ENCODE measurements at places on chromosomes 11 and 22.

GRCh38 chr11:70483077-70483861 lies 84.9 kb downstream of the CTTN start:
- DNase-seq = no peak

DNA sequence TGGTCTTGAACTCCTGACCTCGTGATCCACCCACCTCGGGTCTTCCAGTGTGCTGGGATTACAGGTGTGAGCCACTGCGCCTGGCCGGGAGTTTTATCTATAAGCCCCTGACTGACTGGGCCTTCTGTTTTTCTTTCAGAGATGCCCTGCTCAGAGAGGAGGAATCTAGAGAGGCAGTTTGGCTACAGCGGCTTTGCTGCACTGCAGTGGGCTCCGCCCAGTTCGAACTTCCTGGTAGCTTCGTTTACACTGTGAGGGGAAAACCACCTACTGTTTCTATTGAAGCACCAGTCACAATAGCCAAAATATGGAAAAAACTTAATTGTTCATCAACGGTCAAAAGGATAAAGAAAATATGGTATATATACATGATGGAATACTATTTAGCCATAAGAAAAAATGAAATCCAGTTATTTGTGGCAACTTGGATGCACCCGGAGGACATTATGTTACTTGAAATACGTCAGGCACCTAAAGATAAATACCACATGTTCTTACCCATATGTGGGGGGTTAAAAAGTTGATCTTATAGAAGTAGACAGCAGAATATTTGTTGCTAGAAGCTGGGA lies 31.9 kb upstream of the FAM181B start:
- DNase-seq = no peak

DNA sequence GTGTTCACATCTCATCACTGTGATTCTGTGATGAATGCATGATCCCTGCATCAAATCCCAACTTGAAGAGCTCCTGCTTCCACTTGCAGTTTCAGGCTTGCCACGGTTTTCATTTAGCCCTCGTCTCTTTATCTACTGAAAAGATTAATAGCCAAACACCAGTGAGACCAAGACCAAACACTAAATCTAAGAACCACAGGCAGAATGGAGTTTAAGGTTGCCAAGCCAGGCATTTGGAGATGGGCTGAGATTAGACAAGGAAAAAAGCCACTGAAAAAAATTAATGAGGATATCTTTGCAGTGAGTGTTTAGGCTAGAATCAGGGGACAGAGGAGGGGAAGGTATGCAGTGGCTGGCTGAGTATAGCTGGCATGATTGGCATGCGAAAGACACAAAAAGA lies 227.2 kb upstream of the BLID start:
- DNase-seq = no peak

DNA sequence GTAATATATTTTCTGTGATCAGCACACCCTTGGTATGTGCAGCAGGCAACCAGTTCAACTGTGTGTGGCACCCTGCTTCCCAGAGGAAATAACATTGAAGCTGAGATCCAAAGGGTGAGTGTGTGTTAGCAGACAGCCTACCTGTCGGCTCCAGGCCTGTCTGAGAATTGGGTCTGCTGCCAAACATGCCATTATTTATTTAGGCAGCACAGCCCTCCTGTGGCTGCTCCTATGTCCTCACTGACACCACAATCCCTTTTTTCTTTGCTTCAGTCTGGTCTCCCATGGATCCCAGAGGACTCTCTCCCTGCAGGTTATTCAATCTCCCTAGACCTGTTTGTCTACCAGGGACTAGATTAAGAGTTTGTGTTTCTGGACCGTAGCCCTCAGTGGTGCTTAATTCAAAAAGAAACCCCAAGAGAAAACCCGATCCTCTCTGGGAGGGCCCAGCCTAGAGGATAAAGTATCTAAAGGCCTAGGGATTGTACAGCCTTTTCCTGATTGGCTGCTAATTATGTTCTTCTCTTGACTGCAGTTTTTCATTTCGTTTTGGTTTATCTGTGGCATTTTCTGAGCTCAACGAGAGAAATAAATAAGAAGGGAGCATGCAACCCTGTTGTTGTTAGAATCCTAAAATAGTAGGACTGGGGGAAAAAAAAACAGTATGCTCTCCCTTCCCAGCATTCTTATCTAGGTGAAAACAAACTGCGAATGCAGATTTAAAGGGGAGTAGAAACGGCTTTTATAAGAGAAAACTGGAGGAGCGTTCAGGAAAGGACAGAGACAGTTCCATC lies 24.1 kb downstream of the KCNE3 start:
- no peak for DNase-seq

- DNase-seq = no peak
Measured at GRCh38 chr11:65880844-65881421, 1.3 kb downstream of the CTSW start.

DNA sequence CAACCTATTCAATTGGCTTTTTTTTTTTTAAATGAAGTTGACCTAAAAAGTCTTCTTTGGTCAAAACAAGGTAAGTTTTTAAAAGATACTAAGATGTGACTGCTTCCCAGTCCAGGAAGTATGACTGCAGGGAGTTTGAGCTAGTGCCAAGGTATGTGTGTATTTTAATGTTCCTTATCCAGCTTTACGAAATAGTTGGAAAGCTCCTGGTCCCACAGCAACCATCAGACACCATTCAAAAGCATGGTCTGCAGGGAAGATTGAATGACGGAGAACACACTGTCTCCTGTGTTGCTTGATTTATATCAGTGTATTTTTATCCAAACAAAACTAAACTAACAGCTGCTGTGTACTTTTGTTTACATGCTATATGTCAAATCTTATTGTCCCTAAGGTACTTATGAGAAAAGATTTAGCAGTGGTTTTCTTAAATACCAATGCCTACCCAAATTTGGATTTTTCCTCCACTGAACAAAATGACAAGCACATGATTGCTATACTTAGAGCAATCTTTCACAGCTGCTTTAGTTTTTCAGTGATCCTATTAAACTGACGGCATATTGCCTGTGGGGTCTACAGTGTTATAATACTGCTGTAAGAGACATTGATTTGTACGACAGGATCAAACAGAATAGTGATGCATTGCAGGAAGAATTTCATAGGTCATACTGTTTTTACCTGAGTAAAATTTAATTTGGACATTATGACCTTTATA lies 122.9 kb downstream of the DCDC1 start:
- DNase-seq = no peak

DNA sequence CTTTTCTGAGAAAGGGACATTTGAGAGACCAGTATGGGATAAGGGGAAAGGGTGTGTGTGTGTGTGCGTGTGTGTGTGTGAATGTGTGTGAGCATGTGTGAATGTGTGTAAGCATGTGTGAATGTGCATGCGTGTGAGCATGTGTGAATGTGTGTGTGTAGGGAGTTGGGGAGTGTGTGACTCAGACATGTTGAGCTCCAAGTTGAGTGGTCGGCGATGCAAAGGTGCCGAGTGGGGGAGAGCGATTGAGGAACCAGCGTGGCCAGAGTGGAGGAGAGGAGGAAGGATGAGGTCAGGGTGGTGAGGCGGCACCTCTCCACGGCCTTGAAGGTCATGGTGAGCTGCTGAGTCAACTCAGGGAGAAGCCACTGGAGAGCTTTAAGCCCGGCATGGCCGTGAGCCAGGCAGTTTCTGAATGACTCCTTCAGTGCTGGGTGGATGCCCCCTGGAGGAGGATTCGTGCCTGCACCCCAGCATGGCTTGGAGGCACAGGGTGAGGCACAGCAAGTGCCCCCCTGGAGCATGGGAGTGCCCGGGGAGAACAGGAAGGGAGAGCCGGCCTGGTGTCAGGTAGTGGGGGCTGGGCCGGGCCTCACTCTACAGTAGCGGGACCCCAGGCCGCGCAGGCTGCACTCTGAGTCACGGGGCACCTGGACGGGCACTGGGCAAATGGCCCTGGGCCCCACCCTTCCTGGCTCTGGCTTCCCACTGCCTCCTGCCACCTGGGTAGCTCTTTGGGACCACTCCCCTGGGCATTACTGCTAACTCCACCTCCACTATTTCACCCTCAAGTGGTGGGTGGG lies 8.2 kb upstream of the CCDC88B start:
- peak; percentile 56 for DNase-seq

DNA sequence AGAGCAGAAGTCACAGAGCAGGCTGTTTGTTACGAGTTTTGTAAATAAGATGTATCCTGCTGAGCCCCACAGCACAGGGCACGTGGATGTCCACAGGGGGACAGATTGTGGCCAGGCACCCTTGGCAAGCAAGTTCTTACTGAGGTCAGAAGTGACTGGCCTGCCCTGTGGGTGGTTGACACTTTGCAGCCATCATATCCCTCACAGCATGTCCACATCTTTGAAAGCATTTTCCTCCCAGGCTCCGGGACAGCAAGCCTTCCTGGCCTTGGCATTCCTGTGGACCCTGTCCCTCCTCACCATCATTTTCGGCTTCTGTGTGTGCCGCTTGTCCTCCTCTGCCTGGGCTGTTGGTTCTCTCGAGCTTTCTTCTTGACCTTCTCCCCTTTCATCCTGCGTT lies 189.5 kb downstream of the TBC1D22A start:
- no peak for DNase-seq

DNA sequence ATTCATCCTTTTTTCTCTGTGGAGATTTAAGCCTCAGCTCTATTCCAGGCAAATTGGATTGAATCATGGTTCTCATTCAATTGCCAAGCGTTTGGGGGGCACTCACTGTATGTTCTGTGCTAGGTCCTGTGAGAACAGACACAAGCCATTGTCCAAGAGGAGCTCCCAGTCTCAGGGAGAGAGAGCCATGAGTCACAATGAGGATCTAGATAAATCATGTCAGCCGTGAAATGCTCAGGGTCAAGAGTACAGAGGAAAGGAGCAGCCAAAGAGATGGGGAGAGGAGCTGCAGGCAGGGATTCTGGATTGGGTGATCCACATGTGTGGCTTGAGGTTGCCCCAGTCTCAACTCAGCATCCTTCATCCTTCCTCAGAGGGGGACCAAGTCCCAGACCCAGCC lies 93.6 kb downstream of the FEZ1 start:
- no peak for DNase-seq

- no peak for DNase-seq
Measured at GRCh38 chr22:27791159-27791858, 10.2 kb downstream of the MN1 start.

DNA sequence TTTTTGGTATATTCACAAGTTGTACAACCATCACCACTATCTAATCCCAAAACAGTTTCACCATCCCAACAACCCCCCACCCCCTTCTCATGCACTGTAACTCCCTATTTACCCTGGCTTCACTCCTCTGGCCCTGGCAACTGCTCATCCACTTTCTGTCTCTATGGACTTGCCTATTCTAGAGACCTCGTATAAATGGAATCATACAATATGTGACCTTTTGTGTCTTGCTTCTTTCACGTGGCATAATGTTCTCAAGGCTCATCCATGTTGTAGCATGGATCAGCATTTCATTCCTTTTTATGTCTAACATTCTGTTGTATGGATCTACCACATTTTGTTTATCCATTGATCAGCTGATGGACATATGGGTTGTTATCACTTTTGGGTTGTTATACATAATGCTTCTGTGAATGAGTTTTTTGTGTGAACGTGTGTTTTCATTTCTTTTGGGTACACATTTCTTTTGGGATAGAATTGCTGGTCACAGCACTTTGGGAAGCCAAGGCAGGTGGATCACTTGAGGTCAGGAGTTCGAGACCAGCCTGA lies 46.1 kb downstream of the GDPD5 start:
- no peak for DNase-seq

GRCh38 chr11:43904742-43905535 lies 24.3 kb downstream of the ALKBH3 start:
- DNase-seq = no peak

DNA sequence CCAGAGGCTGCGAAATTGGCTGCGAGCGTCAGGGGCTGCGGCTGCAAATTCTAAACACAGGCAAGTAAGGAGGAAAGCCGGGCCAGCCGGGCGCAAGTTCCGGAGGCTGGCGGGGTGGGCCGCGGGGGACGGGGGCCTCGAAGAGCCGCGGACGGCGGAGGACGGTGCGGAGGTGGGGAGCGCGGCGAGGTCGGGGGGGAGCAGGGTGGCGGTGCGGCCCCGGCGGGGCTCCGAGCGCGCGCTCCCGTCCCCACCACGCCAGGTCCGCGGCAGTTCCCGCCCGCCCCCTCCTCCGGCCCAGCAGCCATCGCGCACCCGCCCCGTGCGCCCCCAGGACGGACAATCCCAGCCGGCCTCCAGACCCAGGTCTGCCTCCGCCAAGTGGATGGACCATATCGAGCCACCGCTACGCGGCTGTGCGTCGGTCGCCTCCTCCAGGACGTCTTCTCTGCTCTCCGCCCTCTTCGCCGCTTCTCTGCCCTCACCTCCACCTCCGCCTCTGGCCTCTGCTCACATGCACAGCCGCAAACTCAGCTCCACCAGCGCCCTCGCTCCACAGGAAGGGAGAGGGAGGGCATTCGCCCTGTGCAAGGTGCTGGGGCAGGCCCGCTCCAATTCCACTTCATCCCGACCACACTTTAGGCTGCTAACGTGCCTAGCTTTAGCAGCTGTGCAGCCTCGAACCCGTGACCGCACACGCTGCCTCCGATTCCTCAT lies 7.2 kb downstream of the ELFN2 start:
- peak; percentile 12 for DNase-seq

DNA sequence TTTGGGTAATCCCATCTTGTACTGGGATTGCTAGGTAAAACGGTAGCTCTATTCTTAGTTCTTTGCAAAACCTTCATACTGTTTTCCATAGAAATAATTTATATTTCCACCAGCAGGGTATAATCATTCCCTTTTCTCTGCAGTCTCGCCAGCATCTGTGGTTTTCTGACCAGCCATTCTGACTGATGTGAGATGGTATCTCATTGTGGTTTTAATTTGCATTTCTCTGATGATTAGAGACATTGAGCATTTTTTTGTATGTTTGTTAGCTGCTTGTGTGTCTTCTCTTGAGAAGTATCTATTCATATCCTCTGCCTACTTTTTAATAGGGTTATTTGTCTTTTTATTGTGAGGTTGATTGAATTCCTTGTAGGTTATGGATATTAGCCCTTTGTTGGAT lies 220.9 kb downstream of the PGR start:
- DNase-seq = peak; percentile 74

DNA sequence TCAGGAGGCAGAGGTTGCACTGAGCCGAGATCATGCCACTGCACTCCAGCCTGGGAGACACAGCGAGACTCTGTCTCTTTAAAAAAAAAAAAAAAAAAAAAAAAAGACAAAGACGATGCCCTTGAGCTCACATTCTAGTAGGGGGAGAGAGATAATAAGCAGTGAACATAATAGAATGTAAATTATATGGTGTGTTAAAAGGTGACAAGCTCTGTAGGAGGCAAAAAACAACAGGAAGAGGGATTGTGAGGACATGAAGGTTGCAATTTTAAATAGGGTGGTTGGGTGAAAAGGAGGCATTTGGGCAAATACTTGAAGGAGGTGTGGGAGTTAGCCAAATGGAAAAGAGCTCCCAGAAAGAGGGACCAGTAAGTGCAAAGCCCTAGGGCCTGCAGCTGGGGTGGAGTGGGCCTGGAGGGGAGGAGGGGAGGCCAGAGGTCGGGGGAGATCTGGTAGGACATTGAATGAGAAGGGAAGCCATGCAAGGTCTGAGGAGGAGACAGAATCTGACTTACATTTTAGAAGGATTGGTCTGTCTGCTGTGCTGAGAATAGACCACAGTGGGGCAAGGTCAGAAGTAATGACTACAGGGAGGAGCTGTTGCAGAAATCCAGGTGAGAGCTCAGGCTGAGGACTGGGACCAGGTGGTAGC lies 26.6 kb downstream of the P2RY2 start:
- no peak for DNase-seq

GRCh38 chr11:102564110-102564509 lies 33.6 kb upstream of the MMP7 start:
- DNase-seq = peak; percentile 21

GRCh38 chr22:44701824-44702478 lies at the start of gene PRR5:
Gene PRR5, plus strand, starts transcription at chr22:44702204. Its CDS starts 271 bp downstream, at chr22:44702475.
- DNase-seq = no peak

Data from MM.1S (cell line).